ENCODE measurements at places on chromosomes 3 and 15.

DNA sequence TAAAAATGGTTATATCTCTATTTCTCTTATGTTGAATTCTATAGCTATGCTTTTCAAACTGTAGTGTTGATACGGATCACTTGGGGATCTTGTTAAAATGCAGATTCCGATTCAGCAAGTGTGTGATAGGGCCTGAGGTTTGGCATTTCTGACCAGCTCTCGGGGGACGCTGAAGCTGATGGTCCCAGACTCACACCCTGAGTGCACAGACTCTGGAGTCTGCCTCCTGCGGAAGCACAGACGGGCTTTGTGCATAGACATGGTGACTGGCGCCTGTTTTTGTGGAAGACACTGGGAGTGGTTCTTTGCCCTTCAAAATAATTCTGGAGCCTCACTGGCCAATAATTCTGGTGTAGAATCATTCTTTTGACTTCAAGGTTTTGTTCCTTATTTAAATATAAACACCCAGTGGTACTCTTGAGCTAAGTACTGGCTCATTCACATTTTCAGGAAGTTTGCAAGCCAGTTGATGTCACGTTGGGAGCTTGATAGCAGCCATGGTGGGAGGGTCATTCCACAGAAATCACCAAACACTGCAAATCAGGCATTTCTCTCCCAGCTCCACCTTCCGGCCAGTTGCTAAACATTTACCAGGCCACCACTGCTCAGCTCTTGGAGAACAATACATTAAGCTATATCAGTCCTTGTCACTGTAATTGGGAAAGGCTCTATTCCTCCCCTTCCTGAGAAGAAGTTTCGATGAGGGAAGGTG lies 19.2 kb downstream of the CLDN11 start:
- no peak for DNase-seq

DNA sequence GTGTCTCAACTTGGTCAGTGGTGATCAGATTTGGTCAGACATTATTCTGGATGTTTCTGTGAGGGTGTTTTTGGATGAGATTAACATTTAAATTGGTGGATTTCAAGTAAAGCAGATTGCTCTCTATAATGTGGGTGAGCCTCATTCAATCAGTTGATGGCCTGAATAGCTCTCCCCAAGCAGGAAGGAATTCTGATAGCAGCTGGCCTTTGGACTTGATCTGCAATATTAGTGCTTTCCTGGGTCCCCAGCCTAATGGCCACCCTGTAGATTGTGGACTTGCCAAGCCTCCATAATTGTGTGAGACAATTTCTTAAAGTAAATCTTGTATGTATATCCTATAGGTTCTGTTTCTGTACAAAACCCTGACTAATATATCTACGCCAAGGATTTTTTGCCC lies 153.9 kb upstream of the TBL1XR1 start:
- no peak for DNase-seq

GRCh38 chr3:122760453-122761271 lies 33.0 kb downstream of the HSPBAP1 start:
- no peak for DNase-seq

- no peak for DNase-seq
Observed at GRCh38 chr3:101936419-101937356, 87.4 kb downstream of the NFKBIZ start.

DNA sequence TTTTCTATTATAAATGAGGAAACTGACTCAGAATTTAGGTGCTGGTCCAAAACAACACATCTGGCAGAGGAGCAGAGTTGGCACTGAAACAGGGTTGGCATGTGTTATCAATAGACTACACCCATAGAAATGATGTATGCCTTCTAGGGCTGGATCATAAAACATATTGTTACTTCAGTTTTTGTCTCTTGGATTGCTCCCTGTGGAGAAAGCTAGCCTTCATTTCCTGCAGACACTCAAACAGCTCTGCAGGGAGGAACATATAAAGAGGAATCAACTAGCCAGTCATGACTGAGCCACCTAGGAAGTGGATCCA lies 507 bp upstream of the MRPL3 start:
- no peak for DNase-seq

- DNase-seq = peak; percentile 40
Observed at GRCh38 chr3:128322030-128323022, 144.4 kb downstream of the DNAJB8 start.

DNA sequence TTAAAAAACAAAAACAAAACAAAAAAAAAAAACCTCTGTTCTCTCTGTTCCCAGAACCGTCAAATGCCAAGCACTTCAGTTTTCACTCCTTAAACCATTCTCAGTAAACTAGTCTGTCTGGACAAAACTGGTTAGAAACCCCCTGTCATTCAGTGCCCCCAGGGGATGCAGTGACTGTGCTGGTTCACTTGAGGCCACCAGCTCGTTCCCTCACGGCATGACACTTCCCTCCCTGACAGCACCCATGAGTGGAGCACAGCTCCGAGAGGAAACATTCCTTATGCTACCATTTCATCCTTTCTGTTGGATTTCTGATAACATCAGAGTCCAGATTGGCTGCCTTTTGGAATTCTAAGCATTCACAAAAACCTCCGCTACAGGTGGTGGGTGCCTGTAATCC lies 244.0 kb upstream of the TPM1 start:
- DNase-seq = no peak

DNA sequence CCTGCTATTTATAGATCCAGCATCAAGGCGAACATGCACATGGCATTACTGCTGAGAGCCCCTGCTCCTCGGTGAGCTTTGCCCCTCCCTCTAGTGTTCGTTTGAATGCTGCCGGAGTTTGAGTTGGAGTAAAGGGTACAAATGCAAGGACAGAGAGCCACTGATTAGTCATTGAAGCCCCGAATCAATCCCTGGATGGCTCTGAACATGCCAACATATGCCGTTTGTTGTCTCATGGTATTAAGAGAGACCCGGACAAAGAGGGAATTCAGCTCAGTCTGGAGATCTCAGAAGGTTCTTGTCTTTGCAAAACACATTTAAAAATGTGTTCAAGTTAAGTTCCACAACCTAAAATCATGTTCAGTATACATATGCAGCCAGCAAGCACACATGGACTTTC lies 789.2 kb upstream of the NR2F2 start:
- DNase-seq = no peak

- DNase-seq = no peak
Observed at GRCh38 chr3:121883507-121883906, 10.7 kb upstream of the SLC15A2 start.

DNA sequence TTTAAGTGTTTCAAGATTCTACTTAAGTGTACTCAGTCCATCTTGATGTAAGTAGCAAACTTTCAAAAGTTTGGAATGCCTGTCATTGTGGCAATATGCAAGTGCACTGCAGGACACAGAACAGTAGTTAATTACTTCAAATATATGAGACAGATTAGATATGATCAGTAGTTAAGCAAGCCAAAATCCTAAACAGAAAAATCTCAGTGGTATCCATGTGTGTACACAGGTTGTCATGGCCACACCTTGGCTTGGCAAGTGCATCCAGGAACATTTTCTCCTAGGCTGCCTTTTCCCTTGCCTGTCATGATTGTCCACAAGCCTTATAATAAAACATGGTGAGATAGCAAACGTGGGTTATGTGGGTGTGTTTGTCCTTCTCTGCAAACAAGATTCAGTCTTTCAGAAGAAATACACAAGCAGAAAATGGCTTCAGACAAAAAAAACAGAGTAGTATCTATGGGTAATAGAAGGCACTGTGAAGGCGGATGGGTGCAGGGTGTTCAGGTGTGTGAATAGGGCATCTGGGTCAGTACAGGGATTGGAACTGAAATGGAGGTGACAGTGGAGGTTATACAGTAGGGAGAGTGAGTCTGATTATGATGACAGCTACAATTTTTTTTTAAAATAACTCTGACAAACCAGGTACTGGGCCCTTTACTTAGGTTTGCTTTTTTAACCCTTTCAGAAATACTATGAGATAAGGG lies 229.0 kb upstream of the LRIG1 start:
- DNase-seq = no peak

DNA sequence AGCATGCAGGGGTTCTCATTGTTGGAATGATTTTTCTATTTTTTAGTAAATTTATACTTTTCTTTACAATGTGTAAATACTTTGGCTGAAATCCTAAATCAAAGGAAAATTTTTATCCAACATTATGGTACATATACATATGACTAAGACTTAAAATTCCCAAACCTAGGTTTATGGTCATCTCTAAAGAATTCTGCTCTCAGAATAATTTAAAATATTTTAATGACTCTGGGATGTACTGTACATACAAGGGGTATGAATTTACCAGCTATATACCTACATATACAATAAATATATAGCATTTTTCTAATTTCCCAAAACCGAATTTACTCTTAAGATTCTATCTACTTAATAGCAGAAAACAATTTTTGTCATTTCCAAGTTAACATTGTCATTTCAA lies 137.9 kb upstream of the POU1F1 start:
- DNase-seq = no peak

DNA sequence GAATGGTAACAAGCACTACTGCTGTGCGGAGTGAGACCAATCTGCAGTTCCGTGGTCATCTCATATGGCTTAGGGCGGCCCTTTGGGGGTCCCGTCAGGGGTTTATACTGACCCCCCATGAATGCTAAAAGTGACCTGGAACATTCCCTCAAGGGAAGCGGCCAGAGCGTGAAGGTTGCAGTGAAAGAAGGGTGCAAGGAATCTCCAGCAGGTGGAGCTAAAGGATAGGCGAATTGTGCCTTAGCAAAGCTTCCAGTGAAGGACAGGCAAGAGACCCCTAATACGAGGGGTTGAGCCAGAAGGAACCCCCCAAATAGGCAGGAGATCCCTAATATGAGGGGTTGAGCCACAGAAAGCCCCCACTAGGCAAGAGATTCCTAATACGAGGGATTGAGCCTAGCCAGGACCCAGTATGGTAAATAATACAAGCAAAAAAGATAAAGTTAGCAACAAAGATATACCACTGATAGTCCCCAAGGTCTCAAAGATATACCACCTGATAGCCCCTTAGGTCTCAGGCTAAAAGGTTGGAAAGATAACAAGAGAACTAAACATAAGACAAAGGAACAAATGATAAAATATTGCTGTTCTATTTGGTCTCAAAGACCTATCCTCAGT lies 32.8 kb downstream of the ZNF589 start:
- DNase-seq = no peak

- DNase-seq = no peak
Observed at GRCh38 chr15:82231233-82231632, 31.3 kb downstream of the EFL1 start.
